ENCODE measurements at places on chromosomes 5 and 9.

DNA sequence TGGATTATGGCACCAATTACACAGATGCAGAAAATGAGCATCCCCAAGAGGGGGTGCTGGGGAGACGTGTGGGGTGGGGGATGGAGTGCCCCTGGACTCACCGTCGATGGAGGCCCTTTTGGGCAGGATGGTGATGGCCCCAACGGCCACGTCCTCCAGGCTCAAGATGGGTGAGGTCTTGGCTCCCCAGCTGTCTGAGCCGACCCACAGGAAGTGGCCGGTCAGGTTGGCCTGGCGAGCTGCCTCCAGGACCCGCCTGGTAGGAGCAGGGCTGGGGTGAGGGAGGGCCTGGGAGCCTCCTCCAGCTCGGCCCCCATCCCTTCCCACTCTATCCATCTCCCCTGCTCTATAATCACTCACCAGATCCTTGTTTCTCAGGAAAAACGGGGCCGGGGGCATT lies 4.6 kb downstream of the GRM6 start:
- DNase-seq: no peak

- DNase-seq: no peak
Measured at GRCh38 chr9:18668944-18669343, 195.0 kb downstream of the ADAMTSL1 start.

DNA sequence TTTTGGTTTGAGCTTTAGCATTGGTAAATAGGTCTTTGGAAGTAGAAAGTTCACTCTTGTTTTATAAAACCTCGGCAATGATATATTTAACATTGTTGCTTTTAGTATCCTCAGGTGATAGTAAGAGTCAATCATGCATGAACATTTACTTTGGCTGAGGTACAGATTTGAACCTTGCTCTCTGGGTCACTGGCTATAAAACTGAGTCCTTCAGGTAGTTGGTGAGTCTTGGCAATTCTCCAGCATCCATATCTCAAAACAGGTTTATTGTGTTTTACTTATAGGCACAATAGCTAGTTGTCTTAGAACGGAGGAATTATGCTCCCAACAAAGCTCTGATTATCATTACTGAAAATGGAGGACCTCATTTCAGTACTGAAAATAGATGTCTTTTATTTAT lies 75.1 kb downstream of the MAT2B start:
- no peak for DNase-seq

GRCh38 chr5:97165726-97166125 lies 17.3 kb downstream of the RIOK2 start:
- no peak for DNase-seq

- no peak for DNase-seq
Measured at GRCh38 chr5:93622240-93622885, 39.3 kb downstream of the NR2F1 start.

DNA sequence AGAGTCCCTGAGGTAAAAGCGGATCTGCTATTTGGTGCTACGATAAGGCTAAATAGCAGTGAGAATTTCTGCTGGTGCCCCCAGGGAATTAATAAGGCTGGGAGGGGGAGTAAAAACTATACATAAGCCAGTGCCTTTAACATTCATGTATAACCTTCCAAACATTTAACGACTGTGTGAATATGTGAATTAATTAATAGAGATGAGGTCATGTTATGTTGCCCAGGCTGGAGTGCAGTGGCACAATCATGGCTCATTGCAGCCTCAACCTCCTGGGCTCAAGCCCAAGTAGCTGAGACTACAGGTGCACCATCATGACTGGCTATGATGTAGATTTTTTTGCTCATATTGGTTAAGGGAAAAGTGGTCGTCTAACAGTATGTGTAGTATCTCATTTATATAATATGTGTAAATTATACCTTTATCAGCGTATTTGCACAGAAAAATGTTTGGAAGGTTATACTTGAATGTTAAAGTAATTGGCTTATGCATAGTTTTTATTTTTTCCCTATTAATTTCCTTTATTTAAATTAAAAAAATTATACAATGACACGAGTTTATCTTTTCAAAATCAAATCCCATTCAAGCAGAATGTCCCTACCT lies 64.6 kb downstream of the EHMT1 start:
- DNase-seq: no peak

DNA sequence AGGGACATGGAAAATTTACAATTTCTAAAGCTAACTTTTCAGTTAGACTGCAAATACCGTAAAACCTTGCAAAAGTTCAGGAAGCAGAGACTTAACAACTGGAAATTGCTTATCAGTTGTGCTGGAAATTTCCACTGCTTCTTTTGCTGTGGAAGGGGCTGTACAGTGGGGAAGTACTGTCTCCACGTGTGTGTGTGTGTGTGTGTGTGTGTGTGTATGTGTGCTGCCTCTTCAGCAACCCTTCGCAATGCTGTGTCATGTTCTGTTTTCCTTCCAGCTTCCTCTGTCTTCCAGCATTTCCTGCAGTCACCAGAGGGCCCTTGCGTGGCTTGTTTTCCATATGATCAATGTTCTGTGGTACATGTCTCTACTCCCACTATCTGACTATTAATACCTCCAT lies 87.5 kb upstream of the RANBP3L start:
- DNase-seq: no peak

DNA sequence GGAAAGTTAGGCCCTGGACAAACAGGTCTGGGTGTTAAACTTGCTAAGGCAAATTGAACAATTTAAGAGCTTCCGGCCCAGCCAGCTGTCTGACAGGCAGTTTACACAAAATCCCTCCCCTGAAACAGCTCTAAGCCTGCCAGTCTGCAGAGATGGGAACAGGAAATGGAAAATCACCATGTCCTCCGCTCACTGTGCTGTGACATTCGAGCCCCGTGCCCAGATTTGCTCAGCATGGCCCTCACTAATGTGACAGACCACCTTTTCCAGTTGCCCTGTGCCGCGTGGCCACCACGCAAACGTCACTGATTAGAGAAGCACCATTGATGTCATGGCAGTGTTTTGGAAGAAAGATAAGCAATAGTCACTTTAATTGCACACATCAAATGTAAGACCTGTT lies 41.0 kb downstream of the CCNJL start:
- DNase-seq: no peak

DNA sequence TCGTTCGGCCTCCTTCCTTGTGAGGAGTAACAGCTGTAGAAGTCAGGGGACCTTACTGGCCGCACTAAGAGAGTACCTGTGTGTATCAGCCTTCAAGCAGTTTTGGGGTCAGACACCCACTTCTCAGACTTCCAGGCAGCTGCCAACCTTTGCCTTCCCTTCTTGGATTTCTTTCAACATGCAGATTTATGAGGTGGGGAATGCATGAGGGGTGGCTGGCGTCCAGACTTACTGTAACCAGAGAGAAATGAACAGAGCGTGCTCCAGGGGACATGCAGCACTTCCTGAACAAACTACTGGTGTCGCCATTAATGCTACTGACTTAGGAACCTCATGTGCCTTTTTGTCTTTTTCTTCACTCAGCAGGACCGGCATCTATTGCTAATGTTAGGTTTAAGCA lies 46.7 kb downstream of the INSYN2B start:
- DNase-seq: no peak

GRCh38 chr5:8865266-8865665 lies 680.6 kb downstream of the SEMA5A start:
- no peak for DNase-seq

DNA sequence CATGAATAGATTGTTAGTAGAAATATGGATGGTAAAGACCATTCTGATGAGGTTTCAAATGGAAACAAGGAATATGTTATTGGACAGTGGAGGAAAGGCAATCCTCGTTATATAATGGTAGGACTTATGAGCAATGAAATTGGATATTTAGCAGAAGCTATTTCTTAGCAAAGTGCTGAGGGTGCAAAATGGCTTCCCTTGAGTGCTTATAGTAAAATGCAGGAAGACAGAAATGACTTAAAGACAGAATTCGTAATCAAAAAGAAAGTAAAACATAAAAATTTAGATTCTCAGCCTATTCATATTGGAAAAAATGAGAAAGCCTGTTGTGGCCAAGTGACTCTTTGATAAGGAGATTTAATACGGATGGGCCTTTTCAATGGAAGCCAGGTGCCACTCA lies 102.1 kb upstream of the ADRA1B start:
- no peak for DNase-seq

GRCh38 chr5:61732796-61733195 lies 400.7 kb downstream of the ZSWIM6 start:
- DNase-seq: no peak

- no peak for DNase-seq
Measured at GRCh38 chr9:89498852-89499480, 1.1 kb upstream of the SEMA4D start.

DNA sequence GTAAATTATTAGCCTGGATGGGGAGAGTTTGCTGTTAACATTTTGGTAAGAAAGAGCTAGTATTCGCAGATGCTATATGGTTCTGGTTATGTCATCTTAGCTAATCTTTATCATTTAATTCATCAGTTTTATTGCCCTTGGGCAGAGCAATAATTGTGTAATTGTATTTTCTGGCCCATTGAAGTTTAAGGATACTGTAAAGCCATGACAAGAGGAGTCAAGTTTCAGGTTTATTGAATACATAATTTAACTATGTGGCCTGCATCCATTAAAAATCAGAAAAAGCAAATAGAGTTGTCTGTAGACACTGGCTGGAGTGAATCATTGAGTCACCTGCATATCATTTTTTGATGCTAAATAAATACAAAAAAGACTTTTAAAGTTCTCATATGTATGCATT lies 255.8 kb downstream of the PRELID2 start:
- DNase-seq: no peak

- DNase-seq: no peak
Measured at GRCh38 chr5:163563112-163563511, 57.7 kb downstream of the MAT2B start.

GRCh38 chr5:5487585-5488360 lies 65.3 kb downstream of the ICE1 start:
- no peak for DNase-seq

DNA sequence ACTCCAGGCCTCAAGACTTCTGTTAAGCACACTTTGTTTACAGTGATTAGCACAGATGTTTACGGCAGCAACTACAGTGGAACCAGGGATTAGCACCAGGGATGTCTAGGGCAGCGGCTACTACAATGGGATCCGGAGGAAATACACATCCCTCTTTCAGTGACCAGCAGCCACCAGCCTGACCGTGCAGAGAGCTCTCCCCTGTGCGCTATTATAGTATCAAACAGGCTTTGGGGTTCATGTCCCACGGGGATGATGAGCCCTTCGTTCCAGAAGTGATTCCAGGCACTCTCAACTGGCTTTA lies 21.5 kb downstream of the GFPT2 start:
- DNase-seq: no peak

GRCh38 chr9:77601476-77602099 lies 46.5 kb downstream of the GNA14 start:
- no peak for DNase-seq

DNA sequence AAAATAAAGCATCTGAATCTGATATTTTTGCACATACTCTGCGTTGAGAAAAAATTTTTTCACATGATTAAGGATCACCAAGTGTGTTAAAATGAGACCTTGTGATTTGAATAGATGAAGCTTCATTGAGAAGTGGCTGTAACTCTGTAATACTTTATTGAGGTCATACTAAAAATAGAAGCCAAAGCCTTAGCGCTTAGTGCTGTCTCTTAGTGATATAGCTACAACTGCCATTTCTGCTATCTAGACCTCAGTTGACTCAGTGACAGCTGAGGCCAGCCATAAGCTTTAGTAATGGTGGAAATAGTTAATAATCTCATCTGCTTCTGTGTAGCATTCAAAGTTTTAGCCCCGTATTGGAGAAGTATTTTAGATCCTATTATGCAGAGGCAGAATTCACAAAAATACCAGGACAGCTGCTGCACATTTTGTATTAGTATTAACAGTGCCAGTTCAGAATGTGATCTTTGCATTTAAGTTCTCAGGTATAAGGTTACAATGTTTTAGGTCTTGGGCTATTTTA lies 107.4 kb upstream of the SGCD start:
- no peak for DNase-seq

GRCh38 chr9:70120834-70121510 lies 77.3 kb downstream of the MAMDC2 start:
- DNase-seq: no peak

GRCh38 chr9:13330396-13331004 lies 51.0 kb upstream of the MPDZ start:
- no peak for DNase-seq

- no peak for DNase-seq
Measured at GRCh38 chr5:176624938-176625337, 5.4 kb downstream of the SNCB start.

- DNase-seq: no peak
Measured at GRCh38 chr5:4571248-4571948, 568.7 kb upstream of the ADAMTS16 start.

GRCh38 chr9:83153030-83153429 lies 90.1 kb upstream of the RASEF start:
- no peak for DNase-seq

- no peak for DNase-seq
Measured at GRCh38 chr5:40220260-40220659, 459.5 kb upstream of the PTGER4 start.

DNA sequence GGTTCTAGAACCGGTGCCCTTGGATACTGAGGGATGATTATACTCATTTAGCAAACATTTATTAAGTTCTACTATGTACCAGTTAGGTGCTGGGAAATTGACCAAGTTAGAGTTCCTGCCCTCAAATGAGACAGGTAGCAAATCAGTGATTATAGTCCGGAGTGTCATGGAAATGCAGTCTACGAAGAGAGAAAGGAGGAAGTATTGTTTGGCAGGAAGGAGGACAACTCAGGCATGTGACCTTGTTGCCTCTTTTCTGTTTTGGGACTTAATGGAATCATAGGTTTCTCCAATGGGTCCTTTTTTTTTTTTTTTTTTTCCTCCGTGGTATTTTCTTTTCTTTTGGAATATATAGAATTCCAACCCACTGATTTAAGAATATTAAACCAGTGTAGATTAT lies 28.0 kb downstream of the OSTF1 start:
- no peak for DNase-seq

DNA sequence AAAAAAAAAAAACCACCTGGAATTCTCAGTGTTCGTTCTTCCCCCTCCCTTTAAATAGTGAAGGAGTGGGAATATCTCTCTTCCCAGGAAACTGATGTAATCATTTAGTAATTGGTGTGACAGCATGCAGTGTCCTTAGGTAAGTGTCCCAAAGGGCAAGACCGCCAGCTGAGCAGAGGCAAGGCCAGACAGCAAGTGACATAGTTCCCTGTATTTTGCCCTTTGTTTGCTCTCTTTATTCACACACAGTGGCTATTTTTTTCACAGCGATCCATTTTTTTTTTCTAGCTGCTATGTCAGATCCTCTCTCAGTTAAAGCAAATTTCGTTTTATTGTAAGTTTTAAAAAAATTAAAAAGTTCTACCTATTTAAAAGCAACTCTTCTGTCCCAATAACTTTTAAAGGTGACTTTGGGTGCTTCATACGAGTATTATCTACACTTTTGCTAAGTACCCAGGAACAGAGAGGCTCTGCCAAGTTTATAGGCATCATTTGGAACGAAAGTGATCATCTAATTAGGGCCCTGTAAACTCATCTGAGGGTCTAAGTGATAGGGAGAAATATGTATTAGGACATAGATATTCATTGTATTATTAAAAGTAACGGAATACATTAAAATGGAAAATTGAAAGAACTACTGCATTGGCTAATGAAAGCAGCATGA lies 98.2 kb upstream of the ALDH1A1 start:
- no peak for DNase-seq
